NCI-H1694 treated with DMSO at 0.1 percent for 48 hours (cell line): ENCODE measurements at places on chromosomes 3 and 15.

DNA sequence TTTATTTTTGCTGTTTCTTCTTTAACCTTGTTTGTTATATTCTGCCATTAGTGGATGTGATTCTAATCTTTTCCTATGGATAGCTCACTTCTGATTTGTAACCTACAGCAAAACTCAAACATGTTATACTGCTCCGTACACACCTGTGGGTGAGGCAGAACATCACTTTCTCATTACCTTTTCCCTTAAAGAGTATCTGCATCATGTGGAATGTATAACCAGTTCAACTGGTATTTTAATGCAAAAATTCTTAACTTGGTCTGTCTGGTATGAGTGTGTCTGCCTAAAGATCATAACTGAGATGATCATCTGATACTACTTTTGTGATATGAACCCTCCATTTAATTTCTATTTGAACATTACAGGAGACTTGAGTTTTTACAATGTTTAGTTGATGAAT is 13.0 kb upstream of the UPK1B start:
- no peak for DNase-seq

DNA sequence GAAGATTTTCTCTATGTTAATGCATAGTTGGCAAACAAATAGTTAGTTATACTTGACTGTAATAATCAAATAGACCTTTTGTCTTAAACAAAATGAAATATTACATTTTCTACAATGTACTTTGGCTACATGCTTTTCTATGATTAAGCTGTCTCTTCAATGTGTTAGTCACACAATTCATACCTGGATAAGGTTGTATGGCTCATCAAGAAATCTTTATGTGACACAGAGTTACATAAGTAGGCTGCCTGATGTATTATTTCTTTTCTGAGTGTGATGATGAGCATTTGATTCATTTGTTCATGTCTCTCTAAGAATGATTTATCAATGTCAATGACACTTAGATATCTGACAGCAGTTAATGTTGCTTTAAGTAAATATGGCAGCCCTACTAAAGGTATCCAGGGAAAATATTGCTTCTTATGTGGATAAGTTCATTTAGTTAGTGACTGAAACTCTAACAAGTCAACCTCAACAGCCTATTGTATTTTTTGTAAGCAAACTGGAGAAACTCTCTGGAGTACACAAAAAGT is 157.4 kb upstream of the SOX2 start:
- DNase-seq: no peak

DNA sequence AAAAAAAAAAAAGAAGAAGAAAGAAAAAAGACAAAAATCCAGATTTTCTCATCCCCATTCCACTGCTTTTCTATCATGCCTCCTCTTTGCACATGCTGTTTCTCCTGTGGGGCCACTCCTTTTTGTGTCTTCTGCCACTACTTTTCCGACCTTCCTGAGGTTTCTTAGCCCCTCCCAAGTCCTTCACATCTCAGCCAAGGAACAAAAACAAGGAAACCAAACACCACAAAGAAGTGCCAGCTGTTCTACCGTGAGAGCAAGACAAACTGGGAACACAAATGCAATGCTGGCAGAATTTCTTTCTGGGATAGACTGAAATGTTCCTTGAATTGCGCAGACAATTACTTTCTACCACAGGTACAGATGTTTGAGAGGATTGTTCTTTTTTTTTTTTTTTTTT is 83.2 kb downstream of the MB21D2 start:
- no peak for DNase-seq

- DNase-seq: no peak
Measured at GRCh38 chr15:24948495-24948894, 6.3 kb upstream of the SNRPN start.

DNA sequence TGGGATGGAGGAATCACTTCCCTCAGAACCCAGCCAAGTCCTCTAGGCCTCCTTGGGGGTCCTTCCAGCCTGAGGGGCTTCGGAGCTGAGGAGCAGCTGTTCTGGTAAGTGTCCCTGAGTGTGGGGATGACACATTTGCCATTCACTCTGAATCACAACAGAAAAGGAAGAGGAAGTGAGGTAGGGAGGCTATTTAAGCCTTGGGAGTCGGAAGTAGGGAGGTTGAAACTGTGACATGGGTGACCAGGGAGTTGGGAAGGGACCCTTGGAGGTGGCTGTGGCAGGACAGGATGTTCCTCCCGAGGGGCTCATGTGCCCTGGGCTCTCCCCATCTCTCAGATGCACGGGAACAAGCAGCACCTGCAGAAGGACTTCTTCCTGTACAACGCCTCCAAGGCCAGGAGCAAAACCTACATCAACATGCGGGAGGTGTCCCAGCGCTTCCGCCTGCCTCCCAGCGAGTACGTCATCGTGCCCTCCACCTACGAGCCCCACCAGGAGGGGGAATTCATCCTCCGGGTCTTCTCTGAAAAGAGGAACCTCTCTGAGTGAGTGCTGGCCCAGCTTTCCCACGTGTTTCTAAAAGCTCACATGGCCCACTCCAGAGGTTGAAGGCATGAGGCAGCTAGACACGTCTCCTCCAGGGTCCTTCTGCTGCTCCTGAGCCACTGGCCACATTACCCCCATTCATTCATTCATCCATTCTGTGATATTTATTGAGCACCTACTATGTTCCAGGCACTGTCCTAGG is 43.3 kb downstream of the CAPN3 start:
- no peak for DNase-seq

DNA sequence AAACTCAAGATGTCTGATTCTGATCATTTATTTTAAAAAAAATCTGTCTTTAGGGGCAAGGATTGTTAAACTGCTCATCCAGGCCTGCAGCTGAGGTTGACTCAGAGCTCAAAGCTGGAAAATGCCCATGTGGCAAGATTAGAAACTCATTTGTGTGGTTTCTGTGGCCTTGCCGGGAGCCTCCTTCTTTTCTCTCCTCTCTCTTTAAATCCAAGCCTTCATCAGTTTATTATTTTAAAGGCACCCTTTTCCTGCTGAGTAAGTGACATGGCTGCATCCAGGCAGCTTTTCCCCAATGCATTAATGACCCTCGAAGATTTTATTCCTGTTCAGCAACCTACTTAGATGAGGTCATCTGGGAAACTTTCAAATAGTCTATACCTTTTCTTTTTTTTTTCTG is 221.3 kb upstream of the CDIN1 start:
- no peak for DNase-seq

GRCh38 chr3:128727996-128728395 is 2.0 kb downstream of the RAB7A start:
- no peak for DNase-seq

- no peak for DNase-seq
Measured at GRCh38 chr15:58548308-58549012, 116.7 kb downstream of the LIPC start.

DNA sequence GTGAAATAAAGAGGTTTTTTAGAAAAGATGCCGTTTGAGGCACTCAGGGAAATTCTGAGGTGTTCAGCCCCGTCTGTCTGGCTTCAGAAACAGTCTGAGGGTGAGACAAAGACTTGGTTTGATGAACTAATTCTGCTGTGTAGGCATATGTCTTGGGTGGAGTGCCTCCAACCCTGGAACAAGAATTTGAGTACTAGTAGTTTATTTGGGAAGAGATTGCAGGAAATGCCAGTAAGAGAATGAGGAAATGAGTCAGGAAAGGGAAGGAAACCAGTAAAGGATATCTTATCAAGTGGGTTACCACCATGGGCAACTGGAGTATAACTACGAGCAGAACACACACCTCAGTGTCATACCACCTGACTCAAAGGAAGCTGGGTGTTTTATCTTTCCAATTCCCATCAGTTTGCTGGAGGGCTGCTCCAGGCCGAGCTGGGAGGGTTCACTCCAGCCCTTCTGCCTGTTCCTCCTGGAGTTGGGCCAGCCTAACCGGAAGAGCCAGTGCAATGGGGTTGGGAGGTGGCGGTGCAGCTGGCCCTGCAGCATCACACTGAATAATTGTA is 75.3 kb downstream of the TGFBR2 start:
- no peak for DNase-seq

- no peak for DNase-seq
Measured at GRCh38 chr15:97995881-97996603, 35.5 kb downstream of the ARRDC4 start.

- peak; percentile 65 for DNase-seq
Measured at GRCh38 chr15:82999905-83000671, 11.4 kb downstream of the C15orf40 start.

GRCh38 chr3:109112946-109113760 is 4.8 kb downstream of the MORC1 start:
- DNase-seq: no peak

- DNase-seq: peak; percentile 0
Measured at GRCh38 chr15:88331291-88331690, 74.8 kb upstream of the NTRK3 start.

- no peak for DNase-seq
Measured at GRCh38 chr3:125154800-125155269, 57.7 kb downstream of the SLC12A8 start.

- no peak for DNase-seq
Measured at GRCh38 chr15:84749111-84749991, 959 bp downstream of the ZNF592 start.

- no peak for DNase-seq
Measured at GRCh38 chr15:72086010-72086697, 31.8 kb downstream of the MYO9A start.

DNA sequence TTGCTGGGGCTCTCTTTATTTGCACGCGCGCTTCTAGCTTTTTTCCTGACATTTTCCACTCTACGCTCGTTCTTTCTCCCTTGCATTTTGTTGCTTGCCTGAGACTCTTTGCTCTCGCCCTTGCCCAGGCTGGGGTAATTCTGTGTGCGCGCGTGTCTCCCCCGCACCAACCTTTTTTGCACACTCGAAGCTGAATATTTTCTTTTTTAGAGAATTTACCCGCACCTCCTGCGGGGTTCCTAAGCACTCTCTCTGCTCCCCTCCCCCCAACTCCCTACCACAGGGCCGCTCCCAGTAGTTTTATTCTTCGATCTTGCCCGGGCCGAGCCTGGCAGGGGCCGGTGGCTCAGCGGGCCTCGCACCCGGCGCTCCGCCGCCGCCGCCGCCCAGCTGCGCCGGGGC is 732 bp downstream of the FAM43A start:
- DNase-seq: no peak

- no peak for DNase-seq
Measured at GRCh38 chr15:100147828-100148227, 193.9 kb downstream of the ADAMTS17 start.

DNA sequence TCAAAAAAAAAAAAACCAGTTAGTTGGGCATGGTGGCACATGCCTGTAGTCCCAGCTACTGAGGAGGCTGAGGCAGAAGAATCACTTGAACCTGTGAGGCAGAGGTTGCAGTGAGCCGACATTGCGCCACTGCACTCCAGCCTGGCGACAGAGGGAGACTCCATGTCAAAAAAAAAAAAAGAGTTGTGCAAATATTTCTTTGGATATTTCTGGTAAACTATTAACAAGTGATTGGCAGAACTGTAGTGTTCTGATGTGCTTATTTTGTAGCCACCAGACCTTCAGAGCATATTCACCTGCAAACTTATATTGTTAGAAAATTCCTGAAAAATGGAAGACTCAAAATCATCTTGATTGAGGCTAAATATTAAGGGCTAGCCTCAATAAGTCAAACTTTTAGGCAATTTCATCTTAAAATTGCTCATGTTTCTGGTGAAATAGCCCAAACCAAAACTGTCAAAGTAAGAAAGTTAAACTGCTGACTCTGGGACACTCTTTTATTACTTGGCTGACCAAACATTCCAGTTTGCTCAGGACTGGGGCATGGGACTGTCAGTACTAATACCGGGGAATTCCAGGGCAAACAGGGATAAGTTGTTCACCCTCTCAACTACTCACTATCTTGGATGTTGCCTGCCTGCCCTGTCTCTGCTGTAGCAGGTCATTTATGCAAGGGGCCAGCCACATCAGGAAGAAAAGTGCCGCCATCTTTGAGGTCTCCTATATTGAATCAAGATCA is 37.0 kb downstream of the ABHD2 start:
- no peak for DNase-seq

- peak; percentile 82 for DNase-seq
Measured at GRCh38 chr3:182182531-182182968, 470.8 kb downstream of the SOX2 start.

- no peak for DNase-seq
Measured at GRCh38 chr15:56608993-56609392, 124.3 kb downstream of the ZNF280D start.

GRCh38 chr3:16468336-16469098 is 45.0 kb downstream of the RFTN1 start:
- DNase-seq: no peak

GRCh38 chr15:50543556-50543955 is 2.9 kb downstream of the USP50 start:
- no peak for DNase-seq

DNA sequence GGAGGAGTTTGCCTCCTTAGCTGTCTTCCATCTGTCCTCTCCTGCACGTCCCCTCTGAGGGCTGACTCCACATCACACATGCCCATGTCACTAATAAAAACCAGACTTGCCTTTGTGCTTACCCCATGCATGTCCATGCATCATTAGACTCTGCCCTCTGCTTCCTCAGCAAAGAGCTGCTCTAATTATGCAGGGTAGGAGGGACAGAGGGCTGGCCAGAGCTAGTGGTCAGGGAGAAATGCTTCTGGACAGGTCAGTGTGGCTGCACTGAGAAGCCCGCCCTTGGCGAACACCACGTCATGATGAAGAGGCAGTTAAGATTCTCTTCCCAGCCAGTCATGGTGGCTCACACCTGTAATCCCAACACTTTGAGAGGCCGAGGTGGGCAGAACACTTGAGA is 8.9 kb downstream of the CA12 start:
- no peak for DNase-seq

- no peak for DNase-seq
Measured at GRCh38 chr3:43180694-43181093, 74.8 kb upstream of the POMGNT2 start.

DNA sequence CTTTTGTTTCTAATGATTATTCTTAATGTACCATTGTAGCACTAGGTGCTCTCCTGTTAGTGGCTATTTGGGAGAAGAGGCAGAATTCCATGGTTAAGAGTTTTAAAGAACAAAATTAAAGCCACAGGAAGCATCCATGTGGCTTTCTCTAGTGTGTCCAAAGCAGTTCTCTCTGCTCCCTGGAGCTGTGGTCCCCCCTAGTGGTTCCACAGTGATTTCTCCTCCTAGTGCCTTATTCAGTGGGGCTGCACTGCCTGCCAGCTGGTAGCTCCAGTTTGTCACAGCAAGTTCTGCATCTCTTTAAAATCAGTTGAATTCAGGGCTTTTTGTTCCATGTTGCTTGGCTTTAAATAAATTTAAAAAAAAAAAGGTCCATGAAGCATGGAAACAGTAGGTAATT is 39.6 kb upstream of the FAM98B start:
- DNase-seq: peak; percentile 47

GRCh38 chr15:71078506-71079207 is 36.6 kb upstream of the THSD4 start:
- DNase-seq: no peak

GRCh38 chr3:125232401-125232800 is 19.9 kb upstream of the SLC12A8 start:
- no peak for DNase-seq

DNA sequence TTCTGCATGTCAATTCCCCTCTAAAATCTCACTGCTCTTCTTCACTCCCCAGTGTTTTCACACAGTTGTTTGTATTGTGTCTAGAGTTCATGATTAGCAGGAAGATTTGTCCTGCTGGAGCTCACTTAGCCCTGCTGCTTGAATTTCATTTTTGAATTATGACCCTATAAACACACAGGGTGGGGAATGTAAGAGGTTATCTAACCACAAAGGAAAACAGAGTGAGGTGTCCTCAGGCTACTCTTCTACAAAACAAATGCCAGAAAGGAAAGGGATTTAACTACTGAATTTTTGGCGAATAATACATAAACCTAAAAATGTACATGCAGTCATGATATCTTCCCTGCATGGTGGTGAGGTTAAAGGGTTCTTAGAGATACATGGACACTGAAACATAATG is 215.1 kb upstream of the CNTN4 start:
- no peak for DNase-seq
